ENCODE measurements at places on chromosomes 13 and 19.

DNA sequence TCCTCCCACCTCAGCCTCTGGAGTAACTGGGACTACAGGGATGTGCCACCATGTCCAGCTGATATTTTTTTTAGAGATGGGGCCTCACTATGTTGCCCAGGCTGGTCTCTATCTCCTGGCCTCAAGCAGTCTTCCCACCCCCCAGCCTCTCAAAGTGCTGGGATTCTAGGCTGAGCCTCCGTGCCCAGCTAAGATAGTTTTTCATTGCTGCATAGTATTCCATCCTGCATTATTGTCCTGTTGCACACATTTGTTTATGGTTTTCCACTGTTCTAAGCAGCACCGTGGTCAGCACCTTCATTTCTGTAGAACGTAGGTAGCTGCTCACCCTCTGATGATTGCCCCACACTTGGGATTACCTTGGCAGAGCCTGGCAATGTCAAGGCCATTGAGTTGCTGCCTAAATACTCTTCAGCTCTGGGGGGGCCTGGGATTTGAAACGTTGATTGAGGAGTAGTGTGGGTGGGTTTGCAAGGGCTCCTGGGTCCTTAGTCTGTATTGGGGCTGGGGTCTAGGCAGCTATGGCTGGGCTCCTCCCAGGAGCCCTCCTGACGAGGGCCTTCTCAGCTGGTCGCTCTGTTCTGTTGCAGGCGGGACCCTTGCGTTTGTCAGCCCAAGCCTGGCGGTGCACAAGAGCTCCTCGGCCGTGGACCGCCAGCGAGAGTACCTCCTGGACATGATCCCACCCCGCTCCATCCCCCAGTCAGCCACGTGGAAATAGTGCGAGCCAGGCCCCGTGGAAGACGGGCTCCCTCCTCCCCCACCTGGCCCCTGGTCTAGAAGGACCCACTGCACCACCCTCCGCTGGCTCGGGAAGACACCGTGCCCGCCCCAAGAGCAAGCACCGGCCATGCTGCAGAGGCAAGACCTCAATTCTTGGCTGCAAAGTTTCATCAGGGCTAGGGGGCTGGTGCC lies 10.3 kb downstream of the TSSK6 start:
- DNase-seq = no peak

- no peak for DNase-seq
Measured at GRCh38 chr13:108669381-108669780, 40.0 kb downstream of the MYO16 start.

GRCh38 chr19:35403116-35403760 lies 32.4 kb downstream of the GPR42 start:
- DNase-seq = no peak

DNA sequence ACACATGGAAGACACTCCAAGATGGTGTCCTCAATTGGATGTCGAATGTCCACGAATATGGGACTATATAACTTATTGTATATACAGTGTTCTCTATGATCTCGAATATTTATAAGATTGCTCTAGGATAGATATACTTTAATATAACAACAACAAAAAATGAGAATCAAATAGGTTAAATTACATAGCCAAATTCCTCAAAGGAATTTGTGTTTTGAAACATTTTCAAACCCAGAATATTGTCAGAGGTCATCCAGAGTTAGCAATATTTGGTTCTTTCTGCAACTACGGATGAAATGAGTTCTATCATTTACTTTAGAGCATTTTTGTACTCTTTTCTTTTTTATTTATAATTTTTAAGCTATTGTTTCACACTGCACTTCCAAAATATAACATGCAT lies 857.8 kb downstream of the GPC5 start:
- no peak for DNase-seq

GRCh38 chr13:22285867-22286266 lies 615.0 kb downstream of the FGF9 start:
- no peak for DNase-seq

DNA sequence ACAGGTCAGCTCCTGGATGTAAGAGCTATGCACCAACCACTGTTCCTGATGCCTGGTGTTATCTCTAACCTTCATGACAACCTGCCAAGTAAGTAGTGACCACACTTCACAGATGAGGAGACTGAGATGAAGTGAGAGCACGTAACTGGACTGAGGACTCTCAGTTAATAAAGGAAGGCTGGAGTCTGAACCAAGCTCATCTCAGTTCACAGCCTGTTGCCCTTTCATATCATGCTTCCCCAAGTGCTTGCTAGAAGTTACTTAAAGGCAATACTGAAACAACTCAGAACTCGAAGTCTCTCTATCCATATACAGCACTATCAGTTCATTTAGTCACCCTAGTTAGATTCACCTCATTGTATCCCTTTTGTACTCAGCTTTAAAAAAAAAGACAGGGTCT lies 119.7 kb downstream of the ABCC4 start:
- DNase-seq = no peak

DNA sequence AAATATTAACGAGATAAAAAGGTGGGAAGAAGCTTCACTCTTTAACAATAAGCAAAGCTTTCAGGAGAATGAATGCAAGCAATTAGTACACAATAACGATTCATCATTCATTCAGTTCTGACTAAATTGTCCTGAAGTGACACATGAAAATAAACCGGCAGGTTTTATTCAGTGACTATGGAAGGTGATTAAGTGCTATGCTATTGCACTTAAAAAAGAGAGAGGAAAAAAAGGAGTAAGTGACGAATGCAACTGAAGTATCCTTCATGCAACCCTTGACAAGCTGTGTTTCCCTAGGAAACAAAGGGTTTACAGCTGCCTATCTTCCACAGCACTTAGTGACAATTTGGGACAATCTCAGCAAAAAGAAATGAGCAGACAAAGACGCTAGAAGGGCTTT lies 1.4 kb downstream of the LIG4 start:
- no peak for DNase-seq

GRCh38 chr13:78326633-78327032 lies 276.7 kb downstream of the POU4F1 start:
- no peak for DNase-seq

- no peak for DNase-seq
Measured at GRCh38 chr19:20470345-20471135, 95.0 kb downstream of the ZNF737 start.

GRCh38 chr19:8363803-8364771 lies at the start of gene ANGPTL4:
Gene ANGPTL4, plus strand, starts transcription at chr19:8364155. Its CDS starts 167 bp downstream, at chr19:8364322.
- peak; percentile 55 for DNase-seq

DNA sequence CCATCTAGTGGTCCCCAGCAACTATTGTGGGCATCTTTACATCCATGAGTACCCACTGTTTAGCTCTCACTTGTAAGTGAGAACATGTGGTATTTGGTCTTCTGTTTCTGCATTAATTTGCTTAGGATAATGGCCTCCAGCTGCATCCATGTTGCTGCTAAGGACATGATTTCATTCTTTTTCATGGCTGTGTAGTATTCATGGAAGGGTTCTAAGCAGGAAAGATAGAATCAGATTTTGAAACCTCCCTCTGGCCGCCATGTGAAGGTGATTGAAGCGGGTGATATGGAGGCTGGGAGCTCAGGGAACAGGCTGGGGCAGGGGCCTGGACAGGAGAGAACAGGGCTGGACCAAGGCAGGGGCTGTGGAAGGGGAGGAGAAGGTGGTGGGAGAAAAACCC lies 20.1 kb downstream of the LTBP4 start:
- DNase-seq = no peak

GRCh38 chr19:48186541-48186991 lies 16.1 kb downstream of the ZSWIM9 start:
- no peak for DNase-seq

DNA sequence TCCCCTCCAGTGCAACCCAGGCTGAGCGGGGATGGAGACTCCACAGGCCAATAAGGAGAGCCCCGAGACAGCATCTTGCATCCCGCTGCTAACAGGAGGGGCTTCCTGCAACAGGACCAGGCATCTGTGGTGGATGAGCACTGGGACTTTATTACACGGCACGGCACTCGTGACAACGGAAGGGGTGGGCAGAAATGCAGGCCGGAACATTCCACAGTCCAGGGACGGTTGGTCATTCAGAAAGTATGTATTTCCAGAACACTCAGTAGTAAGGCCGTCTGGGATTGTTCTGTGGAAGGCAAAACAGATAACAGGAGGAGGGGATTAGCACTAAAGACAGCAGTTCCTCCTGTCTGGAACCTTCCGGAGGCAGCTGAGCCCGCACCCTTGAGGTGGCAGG lies 3.3 kb upstream of the TM6SF2 start:
- DNase-seq = no peak

- DNase-seq = no peak
Measured at GRCh38 chr19:2166741-2167738, 3.3 kb downstream of the DOT1L start.

GRCh38 chr19:43606569-43607229 lies 5.2 kb upstream of the SRRM5 start:
- DNase-seq = no peak

DNA sequence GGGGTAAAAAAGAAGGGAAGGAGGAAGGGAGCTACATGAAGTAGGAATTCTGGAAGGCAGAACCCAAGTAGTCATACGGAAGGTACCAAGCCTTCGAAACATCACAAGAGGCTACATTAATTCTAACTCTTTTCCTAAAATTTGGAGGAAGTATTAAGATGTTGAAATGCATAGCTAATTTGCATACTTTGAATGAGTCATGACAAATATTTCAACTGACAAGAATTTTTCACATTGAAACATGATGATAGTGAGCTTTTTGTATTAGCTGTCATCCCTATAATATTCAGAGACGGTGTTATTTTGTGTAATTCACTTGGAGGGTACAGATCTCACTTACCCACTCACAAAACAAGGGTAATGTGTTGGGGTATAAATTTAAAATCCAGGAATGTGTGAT lies 9.1 kb upstream of the ACOD1 start:
- no peak for DNase-seq

DNA sequence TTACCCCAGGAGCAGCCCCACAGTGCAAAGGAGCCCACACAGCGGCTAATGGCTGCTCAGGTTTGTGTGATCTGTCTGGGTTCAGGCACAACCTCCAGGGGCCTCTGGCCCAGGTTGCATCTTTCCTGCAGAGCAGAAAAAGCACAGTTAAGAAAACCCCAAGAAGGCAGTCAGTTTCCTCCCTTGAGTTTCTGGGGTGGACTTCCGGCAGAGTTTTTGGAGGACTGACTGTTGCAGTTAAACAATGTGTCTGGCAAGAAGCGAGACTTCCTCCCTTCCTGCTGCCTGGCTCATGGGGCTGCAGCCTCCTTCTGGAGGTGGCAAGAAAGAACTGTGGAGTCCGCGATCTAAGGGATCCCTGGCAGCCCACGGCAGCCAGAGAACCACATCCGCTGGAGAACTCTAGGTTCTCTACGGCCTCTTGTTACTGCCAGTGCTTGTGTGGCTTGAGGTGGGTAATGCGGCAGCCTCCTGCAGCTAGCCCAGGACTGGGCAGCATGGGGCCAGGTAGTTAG lies 114.4 kb downstream of the ZDHHC20 start:
- no peak for DNase-seq

DNA sequence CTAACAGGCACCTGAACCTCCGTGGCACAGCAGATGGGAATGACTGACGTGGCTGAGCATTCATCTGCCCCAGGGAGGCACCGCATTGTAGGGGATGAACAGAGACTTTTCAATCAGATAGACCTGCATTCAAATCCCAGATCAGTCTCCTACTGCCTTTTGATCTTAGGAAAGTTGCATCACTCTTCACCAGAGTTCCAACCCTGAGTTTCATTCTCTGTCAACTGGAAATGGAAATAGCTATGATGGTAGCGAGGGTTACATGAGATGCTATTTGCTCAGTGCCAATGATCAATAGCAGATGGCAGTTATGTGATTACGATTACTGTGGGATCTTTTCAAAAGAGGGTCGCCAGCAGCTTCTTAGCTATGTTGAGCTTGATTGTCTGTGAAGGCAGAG lies 189.3 kb upstream of the RFC3 start:
- DNase-seq = no peak

DNA sequence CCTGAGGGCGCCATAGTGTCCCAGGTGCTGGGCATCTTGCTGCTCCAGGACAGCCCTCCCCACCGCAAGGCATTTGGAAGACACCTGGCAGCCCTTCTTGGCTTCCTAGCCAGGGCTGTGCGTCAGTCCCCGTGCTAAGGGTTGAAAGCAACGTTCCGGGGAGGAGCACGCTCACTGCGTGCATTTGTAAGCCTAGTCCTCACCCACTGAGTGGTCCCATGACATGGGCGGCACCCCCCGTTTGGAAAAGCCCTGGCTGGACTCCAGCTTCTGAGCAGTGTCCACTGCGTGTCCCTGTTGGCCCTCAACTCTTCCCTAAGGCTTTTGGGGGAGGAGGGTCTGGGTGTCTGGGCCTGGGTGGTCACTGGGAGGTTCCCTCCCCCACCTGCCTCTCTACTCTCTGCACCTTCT lies 76.3 kb upstream of the GPR183 start:
- DNase-seq = no peak

- DNase-seq = no peak
Measured at GRCh38 chr13:81686877-81687276, 1346.0 kb upstream of the SPRY2 start.

DNA sequence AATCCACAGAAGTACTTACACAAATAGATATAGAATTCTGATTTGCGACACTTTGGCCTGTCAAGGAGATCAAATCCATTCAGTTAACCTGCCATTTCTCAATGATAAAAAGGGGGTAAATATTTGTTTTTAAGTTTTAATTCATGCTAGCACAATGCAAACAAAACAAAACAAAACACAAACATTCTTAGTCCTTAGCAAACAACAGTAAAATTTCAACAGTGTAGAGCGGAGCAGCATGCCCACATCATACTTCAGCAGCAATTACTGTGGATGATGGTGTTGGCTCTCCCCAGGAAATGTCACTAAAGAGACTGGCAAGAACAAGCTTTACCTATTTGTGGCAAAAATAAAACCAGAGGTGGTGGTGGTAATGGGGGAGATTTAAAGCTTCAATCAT lies 625.2 kb upstream of the PCDH20 start:
- DNase-seq = no peak

DNA sequence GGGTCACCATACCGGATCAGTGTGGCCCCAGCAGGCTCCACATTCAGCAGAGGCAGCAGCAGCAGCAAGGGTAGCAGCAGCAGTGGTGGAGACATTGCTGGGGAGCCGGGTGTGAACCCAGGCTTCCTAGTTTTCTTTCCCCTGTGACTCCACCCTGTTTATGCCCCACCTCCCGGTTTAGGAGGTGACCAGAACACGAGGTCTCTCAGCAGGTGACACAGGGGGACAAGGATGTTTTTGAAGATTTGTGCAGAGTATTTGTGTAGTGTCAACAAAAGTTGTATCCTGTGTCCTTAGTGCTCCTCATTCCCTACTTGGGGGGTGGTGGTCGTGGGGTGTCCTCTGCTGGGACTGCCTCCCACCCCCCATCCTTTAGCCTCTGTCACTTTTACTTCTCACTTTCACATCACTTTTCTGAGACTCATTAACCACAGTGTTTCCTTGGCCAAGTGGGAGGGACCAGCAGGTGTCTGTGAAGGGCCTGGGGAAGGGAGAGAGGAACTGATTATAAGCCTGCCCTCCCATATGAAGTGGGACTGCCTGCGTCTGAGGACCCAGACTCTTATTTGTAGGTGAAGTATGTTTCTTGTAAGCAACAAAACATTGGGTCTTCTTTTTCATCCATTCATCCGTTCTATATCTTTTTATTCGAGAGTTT lies 15.6 kb upstream of the KCNC3 start:
- no peak for DNase-seq

All from activated T-cell treated with anti-CD3 and anti-CD28 coated beads for 4 hours (primary cell).